CD4-positive, alpha-beta T cell treated with Interleukin-4 for 4 hours (primary cell): ENCODE measurements at places on chromosomes 3 and 15.
A peak's percentile ranks its signal among the peaks of the same experiment; 100 is the strongest.

GRCh38 chr15:45588219-45588875 is 1.2 kb downstream of the BLOC1S6 start:
- DNase-seq, result no peak

DNA sequence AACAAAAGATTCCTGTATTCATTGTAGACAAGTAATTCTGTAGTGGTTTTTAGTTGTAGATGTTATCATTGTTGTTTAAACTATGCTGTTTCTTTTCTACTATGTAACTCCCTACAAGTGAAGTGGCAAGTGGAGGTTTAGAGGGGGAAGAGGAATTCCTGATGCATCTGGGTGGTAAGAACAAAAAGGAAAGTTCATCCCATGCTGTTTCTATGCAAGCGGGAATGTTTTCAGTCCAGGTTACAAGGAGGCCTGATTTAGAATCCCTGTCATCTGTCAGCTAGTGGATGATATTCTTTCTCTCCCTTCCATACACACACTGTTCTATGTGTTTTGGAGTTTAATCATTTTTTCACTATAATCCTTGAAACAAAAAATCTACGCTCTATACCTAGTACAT is 67.4 kb downstream of the IMPG2 start:
- no peak for DNase-seq

DNA sequence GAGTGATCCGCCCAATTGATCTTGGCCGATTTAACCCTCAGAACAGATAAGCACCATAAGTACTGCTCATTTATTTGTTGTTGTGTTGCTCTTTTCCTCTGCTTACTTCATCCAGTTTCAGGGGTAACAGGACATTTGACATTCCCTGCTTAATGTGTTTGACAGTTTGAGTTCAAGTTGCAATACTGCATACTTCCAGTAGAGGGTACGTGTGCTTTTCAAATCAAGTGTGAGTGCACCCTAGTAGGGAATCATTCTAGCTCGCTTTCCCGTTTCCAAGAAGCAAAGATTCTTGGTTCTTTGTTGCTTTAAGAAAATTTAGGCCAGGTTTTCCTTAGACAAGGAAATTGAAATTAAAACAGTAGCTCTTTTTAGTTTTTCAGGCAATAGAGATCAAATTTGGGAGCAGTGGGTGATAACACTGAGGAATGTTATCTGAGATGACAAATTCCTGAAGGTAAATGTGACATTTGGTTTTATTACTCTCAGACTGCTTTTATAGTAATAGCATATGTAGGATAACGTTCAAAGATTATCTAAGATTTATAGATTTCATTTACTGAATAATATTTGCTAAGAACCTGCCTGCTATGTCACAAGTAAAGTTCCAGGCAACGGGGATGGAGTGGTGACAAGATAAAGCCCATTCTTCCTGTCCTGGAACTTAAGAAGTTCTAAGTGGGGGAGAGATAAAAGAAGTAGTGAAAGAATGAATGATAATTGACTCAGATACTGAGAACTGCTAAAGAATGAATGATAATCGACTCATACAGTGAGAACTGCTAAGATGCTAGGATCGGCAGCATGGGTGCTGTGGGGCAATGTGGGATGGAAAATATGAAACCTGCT is 73.3 kb downstream of the SYNPR start:
- DNase-seq, result peak; percentile 21

DNA sequence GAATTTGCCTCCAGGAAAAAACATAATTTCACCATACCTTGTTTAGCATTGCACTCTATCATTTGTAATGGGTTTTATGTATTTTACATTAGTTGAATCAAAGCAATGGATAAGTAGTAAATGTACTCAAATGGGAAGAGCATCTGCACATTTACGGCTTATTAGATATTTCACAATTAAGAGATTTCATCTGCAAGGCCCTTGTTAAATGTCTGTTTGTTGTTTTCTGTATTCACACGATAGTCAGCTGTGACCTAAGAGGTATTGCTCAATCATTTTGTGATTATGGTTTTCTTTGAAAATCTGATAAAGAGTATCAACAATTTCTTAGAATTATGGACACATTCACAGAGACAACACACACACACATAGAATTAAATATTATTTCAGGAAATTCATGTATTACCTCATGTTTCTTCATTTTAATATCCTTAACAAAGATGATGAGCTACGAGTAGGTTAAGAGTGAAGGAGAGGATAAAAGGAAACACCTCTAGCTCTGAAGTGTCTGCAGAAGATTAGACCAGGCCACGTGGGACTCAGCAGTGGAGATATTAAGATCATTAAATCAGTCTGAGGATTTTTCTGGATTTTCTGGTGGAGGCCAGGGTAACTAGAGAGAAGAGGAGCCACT is 121.9 kb upstream of the POU1F1 start:
- no peak for DNase-seq

DNA sequence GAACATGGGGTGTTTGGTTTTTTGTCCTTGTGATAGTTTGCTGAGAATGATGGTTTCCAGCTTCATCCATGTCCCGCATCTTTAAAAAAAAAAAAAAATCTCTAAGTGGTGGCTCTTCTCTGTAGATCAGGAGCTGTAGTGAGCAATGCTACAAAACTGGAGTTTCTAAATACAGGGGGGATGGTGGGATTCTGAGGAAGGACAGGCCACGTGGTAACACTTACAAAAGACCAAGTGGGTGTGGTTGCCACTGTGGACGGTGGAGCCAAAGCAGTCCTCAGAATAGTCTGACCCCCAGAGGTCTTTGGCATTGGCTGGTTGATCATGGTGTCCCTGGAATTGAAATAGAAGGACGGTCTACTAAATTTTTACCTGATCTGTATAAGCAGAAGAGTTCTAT is 7.7 kb downstream of the CCRL2 start:
- DNase-seq, result no peak

GRCh38 chr15:41730543-41730942 is 43.7 kb upstream of the MAPKBP1 start:
- no peak for DNase-seq

- no peak for DNase-seq
These were observed 22.4 kb upstream of the SEMA4B start for GRCh38 chr15:90178468-90179435.

DNA sequence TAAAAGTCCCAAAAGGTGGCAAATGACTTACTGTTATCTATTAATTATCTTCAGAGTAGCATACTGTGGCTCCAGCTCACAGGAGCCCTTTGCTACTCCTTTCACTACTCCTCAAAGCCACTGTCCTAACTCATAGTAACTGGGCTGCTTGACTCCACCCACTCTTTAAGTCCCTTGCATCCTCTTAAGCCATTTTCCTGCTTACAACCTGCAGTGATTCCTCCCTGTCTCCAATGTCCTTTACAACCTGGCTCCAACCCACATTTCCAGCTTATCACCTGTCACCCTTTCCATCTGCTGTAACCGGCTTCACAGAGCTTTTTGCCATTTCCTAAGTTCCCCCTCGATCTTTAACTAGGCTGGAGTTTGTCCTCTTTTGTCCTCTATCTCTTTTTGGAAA is 388.1 kb downstream of the FGF12 start:
- no peak for DNase-seq

GRCh38 chr15:58724466-58724865 is 25.0 kb downstream of the ADAM10 start:
- no peak for DNase-seq

DNA sequence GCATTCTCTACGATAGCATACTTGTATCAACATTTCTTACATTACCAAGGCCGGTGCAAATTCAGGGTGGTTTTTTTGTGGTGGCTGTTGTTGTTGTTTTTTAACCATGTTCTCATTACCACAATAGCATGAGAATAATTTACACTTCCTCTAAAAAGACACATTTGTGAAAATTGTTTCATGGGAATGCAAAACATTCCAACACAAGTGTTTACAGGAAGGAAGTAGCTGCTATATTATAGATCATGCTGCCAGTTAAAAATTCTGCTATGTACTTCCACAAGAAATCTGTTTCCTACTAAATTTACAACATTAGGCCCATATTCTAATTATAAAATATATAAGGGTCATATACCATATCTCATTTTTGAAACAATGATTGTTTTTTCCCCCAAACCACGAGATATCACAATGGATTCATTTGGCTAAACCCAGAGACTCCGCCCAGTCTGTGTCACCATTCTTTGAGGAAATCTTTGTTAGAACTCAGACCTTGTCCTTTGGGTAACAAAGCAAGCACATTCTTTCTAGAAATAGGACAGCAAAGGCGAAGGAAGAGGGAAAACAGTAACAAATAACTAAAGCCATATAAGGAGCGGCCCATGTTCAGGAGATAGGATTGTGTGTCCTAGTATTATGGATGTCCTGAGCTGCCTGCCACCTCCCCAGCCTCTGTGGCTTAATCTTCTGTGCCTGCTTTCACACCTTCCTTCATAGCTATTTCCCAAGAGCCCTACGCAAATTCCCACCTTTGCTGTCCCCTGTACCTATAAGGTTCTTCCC is 60.1 kb downstream of the UACA start:
- no peak for DNase-seq

GRCh38 chr3:105891101-105891500 is 22.3 kb upstream of the CBLB start:
- DNase-seq, result no peak

- no peak for DNase-seq
These were observed 84.0 kb upstream of the HERC1 start for GRCh38 chr15:63917588-63918316.

DNA sequence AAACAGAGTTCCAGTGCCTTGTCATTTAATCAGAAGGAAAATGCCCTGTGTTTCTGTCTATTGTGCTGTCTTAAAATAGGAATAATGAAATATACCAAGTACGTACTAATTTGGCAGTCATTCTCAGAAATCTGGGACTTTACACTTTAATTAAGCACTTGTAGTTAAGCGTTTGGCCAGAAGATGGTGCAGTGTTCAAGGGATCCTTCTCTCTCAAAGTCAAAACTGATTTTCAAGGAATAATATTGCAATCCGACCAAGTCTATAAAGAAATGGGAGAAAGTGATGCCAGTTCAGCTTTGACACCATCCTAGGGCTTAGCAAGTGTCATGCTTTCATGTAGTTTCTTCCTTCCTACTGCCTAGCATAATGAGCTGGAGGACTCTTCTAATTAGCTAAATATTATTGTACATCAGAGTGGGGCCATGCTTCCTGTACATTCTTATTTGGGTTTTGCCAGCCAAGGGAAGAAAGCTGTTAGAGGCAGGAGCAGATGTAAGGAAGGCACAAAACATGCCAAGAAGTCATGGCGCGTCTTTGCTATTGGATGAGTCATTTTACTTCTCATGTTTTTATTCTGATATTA is 64.8 kb downstream of the SAMMSON start:
- peak; percentile 17 for DNase-seq

- DNase-seq, result no peak
These were observed 503 bp upstream of the ATRIP start for GRCh38 chr3:48446043-48446424.

GRCh38 chr15:100134089-100134583 is 207.6 kb downstream of the ADAMTS17 start:
- DNase-seq, result no peak

DNA sequence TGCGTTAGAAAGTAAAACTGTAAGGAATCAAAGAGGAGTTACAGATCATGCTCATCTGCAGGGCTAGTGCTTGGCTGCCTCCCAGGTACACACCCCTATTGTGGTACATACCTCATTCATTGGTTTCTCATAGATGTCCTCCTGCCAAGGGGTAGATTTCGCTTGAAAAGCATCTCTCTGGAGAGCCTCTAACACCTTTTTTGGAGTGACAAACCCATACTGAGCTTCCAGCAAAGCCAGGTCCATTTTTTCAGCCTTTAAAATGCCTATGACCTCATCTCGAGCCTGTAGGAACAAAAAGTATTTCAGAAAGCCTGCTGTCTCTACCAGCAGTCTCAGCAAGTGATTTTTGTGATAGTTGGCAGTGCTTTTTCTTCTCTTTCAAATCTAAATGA is 112.1 kb downstream of the CMSS1 start:
- DNase-seq, result no peak

DNA sequence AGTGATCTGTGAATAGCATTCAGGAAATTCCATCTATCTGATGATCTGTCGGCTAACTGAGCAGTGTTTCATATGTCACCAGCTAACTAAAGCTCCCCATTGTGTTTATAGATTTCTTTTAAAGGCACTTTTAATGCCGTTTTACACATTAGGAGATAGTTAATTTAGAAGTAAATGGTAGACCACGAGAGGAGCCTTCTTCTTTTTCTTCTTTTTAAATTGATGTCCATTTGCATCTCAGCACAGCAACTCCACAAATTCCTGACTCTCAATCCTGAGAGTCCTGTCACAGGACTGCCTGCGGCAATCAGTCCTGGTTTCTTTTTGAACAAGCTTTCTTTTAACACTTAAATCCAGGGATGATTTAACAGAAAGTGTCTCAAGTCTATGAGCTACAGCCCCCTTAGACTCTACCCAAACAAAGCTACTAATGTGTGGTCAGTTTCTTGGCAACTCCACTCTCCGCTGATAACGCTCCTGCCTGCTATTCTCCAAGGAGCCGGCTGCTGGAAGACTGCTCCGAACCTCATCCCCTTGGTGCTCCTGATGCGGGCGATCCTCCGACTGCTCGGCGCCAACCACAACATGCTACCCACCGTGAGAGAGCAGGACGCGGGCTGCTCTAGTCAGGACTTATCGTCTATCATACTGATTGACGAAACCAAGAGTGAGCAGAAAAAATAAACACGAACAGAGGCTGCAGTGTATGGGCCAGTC is 421.4 kb downstream of the MECOM start:
- DNase-seq, result no peak

DNA sequence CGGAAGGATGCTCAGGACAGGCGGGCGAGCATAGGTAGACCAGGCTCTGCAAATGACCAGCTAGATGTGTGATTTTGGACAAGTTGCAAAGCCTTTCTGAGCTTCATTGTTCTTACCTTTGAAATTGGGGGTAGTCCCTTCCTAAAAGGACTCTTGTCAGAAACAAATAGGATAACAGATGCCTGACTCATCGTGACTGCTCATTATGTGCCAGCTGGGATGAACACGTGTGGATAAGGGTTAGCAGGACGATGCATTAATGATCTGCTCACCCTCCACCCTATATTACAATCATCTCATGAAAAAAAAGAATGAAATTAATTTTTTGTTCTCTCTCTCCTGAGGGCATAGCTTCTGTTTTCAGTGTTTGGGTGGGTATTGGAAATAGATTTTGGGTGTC is 223.4 kb downstream of the NR2F2 start:
- no peak for DNase-seq

- no peak for DNase-seq
These were observed 41.5 kb downstream of the IDH2 start for GRCh38 chr15:90060797-90061196.

DNA sequence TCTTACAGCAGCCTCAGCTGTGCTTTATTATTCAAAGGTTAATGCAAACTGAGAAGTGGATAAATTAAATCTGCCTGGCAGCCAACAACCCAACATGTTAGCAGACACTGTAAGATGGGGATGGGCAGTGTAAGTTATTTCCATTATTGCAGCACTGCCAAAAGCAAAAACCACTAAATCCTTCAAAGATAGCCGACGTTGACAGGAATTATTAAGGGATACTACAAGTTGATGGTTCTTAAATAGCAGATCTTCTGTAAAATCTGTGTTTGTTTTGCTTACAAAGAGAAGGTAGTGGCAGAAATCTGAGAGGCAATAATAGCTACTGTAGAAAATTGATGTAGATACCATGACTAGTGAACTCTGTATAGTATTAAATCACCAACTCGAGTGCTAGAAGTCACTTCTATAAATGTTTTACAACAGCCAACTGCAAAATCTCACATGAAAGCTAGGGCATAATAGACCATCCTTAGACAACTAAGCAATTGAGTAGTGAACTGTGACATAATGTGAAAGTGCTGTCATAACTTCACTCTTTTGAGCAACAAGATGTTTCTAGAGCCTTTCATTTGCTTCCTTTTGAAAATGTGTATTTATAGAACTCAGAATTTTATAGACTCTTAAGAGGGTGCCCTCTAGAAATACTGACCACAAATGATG is 278.6 kb downstream of the UBE2E2 start:
- no peak for DNase-seq

- no peak for DNase-seq
These were observed 210.2 kb upstream of the SLITRK3 start for GRCh38 chr3:165406425-165406824.
